Kidney epithelial cell (primary cell): ENCODE measurements at places on chromosomes 7 and 10. TPM values are rescaled to one million over a fixed set of nuclear protein-coding genes. Genes with fewer than 3 reads are reported as not detected.

Gene HGF
- not detected in 2 replicates for total RNA-seq

Gene SCRN1
- total RNA-seq: 79.6 and 91.3 TPM in 2 replicates

Gene C7orf57
- total RNA-seq: 0.34 TPM in 1 of 2 replicates, not detected in the other

Gene IGF2BP3
- total RNA-seq: 44.0 TPM in 2 replicates

Gene GJD4
- not detected in 2 replicates for total RNA-seq

Gene ASZ1
- total RNA-seq: not detected in 2 replicates

Gene ARHGAP21
- 71.8 and 73.0 TPM in 2 replicates for total RNA-seq

Gene AASS
- 8.5 and 10.9 TPM in 2 replicates for total RNA-seq

Gene GHRHR
- total RNA-seq: not detected in 2 replicates

Gene MEOX2
- not detected in 2 replicates for total RNA-seq

Gene AGAP5
- total RNA-seq: 2.6 and 2.9 TPM in 2 replicates

Gene WDFY4
- total RNA-seq: not detected in 2 replicates

Gene FFAR4
- not detected in 2 replicates for total RNA-seq

Gene MUC3A
- 0.17 and 0.34 TPM in 2 replicates for total RNA-seq

Gene FAM237B
- total RNA-seq: not detected in 2 replicates

Gene FAM25C
- total RNA-seq: 7.0 and 36.4 TPM in 2 replicates

Gene TFR2
- 0.34 and 0.71 TPM in 2 replicates for total RNA-seq

Gene CAMK1D
- total RNA-seq: 2.3 and 3.4 TPM in 2 replicates

Gene C10orf95
- total RNA-seq: 3.2 and 6.9 TPM in 2 replicates

Gene RET
- total RNA-seq: 0.27 and 3.7 TPM in 2 replicates

Gene CALHM1
- total RNA-seq: not detected in 2 replicates

Gene BEND7
- 26.2 and 31.5 TPM in 2 replicates for total RNA-seq
